ENCODE measurements at places on chromosomes 2 and 18. TPM values are rescaled to one million over a fixed set of nuclear protein-coding genes. Genes with fewer than 3 reads are reported as not detected.

Gene ALMS1
- 3.5 TPM for polyA plus RNA-seq

Gene LYG2
- not detected for polyA plus RNA-seq

Gene REG1A
- not detected for polyA plus RNA-seq

Gene VWA3B
- polyA plus RNA-seq, result not detected

Gene HDAC4
- 10.7 TPM for polyA plus RNA-seq

DNA sequence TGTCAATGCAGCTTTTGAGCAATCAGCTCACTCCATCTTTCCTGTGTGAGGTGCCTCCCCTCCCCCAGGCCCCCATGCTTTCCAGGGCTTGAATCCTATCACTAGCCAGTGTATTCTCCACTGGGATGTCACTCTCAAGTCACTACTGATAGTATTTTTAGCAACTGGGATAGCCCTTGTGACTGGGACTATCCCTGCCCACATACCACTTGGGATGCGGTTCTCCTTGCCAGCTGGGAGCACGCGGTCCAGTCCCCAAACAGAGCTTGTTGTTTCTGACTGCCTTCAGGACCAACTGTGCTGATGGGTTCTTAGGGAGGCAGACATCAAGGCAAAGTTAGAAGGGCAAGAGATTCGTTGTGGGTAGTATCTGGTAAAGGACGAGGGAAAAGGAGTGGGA is 134.9 kb downstream of the FAM161A start:
- DNase-seq, result no peak

GRCh38 chr2:214545898-214546542 is 135.2 kb downstream of the VWC2L start:
- DNase-seq, result no peak

DNA sequence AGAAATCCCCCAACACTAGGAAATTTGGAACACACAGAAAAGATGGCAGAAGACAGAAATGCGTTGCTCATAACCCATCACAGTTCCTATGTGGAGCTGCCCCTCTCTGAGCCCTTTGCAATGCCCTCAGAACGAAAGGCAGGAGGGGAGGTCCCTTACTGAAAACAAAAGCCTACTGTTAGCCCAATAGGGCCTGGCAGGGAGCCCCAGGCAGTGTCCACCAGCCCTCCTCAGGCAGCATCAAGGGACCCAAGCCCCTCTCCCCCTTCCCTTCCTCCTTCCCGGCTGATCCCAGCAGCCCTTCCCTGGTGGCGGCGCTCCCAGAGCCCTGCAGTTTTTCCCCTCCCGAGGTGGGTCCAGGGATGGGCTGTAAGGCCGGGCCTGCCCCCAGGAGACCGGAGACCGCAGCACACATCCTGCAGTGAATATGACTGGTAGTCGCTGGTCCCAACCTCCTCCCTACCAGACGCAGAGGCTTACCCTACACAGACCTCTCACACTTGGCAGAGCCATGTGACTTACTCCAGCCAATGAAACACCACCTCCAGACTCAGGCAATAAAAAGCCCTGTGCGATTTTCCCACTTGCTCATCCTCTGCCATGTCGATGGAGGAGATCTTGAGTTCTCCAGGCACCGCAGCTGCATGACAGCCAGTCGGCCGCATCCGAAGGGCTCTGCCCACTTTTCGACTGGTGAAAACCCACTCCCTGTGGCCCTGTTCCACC is 19.4 kb upstream of the DUSP2 start:
- DNase-seq, result no peak

GRCh38 chr18:46252759-46253158 is 148.6 kb downstream of the HAUS1 start:
- DNase-seq, result no peak

DNA sequence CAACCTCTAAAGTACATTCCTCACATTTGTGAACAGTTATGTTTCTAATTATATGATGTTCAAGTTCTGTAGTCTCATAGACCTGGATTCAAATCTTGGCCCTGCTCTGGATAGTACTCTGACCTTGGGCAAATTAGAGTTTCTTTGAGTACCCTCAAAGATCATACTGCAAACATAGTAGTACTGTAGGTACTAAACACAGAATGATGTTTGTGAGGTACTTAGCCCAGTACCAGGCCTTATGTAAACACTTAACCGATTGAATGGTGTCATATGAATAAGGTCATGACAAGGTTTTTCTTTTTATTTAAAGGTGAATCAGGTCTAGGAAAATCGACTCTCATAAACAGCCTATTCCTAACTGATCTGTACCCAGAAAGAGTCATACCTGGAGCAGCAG is 19.1 kb downstream of the SEPTIN2 start:
- DNase-seq, result no peak

- DNase-seq, result no peak
Measured at GRCh38 chr2:217402761-217403383, 543.0 kb upstream of the TNP1 start.

DNA sequence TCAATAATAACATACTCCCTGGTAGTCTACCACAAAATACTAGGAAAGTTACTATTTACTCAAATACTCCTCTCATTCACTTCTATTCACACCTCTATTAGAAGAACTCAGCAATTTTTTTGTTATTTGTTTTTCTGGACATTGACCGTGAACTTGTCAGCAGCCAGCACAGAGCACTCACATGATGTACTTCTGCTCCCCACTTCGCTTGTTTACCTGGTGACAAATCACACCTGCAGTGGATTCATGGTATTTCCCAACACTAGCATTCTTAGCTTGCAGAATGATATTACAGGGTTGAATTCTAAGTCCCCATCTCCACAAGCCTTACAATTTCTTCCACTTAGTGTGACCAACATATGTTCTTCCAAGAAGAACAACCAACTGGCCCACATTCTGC is 238.2 kb downstream of the SATB2 start:
- no peak for DNase-seq
